ENCODE measurements at places on chromosomes 7 and 10.

DNA sequence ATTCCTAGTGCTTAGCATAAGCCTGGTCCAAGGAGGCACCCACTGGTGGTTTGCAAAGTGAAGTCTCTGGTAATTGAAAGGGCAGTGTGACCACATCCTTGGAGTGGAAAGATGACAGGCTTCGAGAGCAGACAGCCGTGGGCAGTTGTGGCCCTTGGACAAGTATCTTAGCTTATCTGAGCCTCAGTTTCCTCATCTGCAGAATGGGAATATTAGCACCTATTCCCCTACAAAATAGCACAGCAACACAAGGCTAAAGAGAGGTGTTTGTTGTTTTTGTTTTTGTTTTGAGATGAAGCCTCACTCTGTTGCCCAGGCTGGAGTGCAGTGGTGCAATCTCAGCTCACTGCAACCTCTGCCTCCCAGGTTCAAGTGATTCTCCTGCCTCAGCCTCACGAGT is 29.3 kb downstream of the MYL10 start:
- DNase-seq = no peak

DNA sequence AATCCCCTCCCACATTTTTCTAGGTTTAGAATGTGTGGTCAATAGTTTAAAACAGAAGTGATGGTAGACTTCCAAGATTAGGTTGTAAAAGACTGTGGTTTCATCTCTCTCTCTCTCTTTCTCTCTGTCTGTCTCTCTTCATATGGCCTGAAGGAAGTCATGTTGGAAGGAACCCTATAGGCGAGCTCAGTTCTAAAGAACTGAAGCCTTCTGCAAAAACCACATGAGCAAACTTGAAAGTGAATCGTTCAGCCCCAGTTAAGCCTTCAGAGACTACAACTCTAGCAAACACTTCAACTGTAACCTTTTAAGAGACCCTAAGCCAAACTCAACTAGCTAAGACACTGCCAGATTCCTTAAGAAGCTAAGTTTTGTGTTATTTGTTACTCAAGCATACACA is 707.5 kb upstream of the LRRTM3 start:
- DNase-seq = no peak

DNA sequence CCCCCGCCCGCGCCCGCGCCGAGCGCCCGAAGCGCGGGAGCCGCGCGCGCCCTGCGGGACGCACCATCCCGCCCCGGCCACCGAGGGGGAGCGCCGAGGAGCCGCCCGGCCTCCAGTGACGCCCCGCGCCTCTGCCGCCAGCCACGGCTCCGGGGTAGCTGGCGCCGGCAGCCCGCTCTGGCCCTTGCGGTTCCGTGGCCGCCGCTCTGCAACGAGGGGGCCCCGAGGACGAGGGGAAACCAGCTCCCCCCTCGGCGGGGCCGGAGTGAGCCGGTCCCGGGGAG is at the start of gene PAXIP1:
TSS of gene PAXIP1 (minus strand) at position 33 of the 284 bp plus-strand sequence. CDS start 195 bp downstream, outside the sequence.
- no peak for DNase-seq

DNA sequence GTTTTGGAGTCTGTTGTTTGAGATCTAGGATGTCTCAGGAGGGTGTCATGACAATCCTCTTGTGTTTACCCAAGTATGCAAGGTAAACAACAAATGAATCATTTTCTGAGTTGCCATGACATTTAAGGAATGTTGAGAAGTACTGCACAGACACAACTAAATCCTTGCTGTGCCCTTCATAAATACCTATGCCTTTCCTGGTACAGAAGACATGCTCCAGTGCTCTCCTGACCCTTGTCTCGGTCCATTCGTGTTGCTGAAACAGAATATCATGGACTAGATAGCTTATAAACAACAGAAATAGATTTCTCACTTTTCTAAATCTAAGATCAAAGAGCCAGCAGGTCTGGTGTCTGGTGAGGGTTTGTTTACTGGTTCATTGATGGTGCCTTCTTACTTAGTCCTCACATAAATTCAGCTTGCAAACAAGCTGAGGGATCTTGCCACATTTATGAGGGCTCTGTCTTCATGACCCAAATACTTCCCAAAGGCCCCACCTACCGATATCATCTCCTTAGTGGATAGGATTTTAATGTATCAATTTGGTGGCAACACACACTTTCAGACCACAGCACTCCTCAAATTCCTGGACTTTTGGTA is 341.8 kb upstream of the SEMA3A start:
- no peak for DNase-seq

GRCh38 chr7:33849004-33849403 is 56.3 kb upstream of the BMPER start:
- no peak for DNase-seq

- no peak for DNase-seq
Observed at GRCh38 chr7:35286422-35286821, 32.5 kb upstream of the TBX20 start.

Measured in midbrain (tissue), 1 donor.